ENCODE measurements at places on chromosomes 5 and 9.

DNA sequence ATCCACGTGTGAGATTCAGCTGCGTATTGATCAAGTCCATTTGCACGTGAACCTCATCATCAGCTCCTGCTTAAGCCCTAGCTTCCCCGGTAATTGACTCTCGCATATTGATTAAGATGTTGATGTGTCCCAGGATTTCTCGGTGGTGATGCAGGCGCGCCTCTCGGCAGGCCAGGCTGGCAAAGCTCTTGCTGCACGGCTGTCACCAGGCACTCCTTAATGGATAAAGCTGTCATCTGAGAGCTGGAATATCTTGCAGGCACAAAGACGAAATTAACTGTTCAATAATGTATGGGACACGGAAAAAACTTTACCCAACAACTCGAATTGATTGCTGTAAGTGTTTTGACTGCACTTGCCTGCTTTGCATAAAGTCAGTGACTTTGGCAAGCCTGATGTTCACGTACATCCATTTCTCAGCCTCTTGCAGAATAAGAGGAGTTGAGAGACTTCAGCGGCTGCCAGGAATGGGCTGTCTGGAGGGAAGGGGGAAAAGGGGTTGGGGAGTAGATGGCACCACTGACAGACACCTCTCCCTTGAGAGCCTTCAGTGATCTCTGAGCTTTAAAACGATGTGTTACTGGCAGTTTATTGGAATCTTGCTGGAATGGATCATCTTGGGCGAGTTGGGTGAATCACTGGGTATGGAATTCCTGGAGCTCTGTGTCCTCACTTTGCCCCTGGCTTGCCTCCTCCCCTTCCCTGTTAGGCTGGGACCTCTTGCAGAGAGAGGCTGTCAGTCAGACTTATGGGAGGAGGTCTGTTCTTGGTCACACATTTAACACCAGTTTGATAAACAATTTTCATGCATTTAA is 650.3 kb downstream of the CCDC171 start:
- DNase-seq: no peak

- peak; percentile 63 for DNase-seq
These were observed 156.4 kb upstream of the RASEF start for GRCh38 chr9:83219154-83219923.

- DNase-seq: no peak
These were observed 3.4 kb downstream of the MATR3 start for GRCh38 chr5:139296862-139297326.

- no peak for DNase-seq
These were observed 1.0 kb downstream of the EGR1 start for GRCh38 chr5:138466125-138466899.

- no peak for DNase-seq
These were observed 74.9 kb downstream of the CAMK4 start for GRCh38 chr5:111299067-111299481.

GRCh38 chr5:157253547-157253946 is 12.4 kb upstream of the CYFIP2 start:
- DNase-seq: no peak

GRCh38 chr5:150603491-150603890 is 37.0 kb upstream of the SYNPO start:
- DNase-seq: no peak

- DNase-seq: no peak
These were observed 106.6 kb upstream of the ANKRD55 start for GRCh38 chr5:56339732-56340131.

- DNase-seq: no peak
These were observed 114.6 kb downstream of the FAM170A start for GRCh38 chr5:119743927-119744326.

DNA sequence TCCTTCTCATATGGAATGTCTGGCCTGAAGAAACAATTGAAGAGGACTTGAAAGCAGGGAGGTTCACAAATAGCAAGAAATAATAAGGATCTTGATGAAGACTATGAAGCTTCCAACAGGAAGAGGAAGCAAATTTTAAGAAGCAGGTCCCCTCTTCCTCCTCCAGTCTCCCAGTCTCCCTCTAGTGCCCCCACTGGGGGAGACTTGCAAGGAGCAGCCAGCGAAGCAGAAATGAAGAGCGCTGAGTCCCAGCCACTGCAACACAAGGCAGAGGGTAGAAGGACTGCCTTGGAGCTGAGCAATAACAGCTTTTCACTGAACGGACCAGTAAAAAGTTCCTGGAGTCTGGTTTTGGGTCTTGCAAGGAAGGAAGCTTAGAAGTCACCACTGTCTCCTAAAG is 32.6 kb upstream of the ACO1 start:
- DNase-seq: no peak

GRCh38 chr5:151724360-151724759 is 34.1 kb downstream of the ATOX1 start:
- no peak for DNase-seq

DNA sequence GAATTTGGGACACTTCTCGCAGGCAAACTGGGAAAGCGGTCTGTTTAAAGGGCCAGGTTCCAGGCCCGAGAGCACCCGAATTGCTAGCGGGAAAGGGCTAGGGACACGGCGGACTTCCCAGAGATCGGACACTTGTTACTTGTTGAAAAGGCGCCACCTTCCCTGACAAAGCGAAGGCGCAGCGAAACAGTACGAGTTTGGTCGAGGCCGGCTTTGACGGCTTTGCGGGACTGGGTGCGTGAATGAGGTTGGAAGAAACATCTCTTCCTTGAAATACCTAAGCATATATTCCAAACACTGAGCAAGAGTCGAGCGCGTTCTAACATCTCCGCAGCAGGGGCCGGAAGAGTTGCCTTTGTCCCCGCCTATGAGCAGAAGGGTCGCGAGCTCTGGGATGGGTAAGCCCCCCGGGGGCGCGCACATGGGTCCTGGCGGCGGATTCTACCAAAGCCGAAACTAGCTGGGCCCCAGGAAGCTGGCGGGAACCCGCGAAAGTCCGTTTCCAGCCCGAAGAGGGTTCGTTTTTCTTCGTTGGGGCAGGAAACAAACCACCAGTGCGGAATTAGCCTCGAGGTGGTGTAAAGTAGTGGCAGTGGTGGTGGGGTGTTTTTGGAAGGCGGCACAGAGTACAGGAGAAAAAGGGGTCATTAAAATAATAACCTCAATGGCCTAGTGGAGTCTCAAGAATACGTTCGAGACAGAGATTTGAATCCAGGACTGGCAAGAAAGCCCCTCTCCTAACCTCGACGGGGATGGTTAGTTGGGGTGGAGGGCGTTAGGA is 1.5 kb downstream of the GDNF start:
- DNase-seq: no peak

- DNase-seq: no peak
These were observed 36.8 kb upstream of the UBAC1 start for GRCh38 chr9:135998016-135998380.

DNA sequence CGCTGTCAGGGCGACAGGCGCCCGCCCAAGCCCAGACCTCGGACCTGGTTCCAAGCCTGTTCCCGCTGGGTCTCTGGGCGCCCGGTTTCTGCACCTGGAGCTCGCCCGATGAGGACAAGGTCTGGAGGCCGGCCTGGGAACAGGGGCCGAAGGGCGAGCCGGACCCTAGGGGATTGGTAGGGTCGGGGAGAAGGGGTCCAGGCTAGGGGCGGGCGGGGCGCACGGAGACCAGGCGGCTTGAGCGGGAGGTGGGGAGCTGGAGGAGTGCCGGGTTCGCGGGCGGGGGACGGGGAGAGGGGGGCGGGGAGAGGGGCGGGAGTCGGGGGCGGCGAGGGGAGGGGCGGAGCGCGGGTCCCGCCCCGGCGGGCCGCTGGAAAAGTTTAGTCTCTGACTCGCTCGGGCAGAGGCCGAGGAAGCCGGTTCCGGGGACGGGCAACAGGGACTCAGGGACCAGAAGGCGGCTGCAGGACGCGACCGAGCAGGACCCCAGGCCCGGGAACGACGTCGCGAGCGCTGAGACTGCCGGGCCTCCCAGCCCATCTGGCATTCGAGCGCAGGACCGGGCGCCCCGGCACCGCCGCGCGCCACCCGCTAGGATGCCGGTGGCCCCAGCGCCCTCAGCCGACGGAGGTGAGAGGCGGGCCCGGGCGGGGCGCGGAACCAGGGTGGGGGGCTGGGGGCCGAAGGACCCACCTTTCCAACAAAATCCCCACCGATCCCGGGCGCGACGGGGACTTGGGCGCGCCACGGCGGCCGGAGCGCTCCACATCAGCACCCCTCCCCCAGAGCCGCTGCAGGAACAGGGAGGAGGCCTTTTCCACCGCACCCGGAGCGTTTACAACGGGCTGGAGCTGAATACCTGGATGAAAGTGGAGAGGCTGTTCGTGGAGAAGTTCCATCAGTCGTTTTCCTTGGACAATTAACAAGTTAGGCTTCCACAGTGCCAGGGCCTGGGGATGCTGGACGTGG is at the start of gene S1PR3:
TSS of gene S1PR3 (plus strand) at position 403 of the 969 bp plus-strand sequence. CDS start 9,733 bp downstream, outside the sequence.
- DNase-seq: no peak

GRCh38 chr5:67211926-67212325 is 15.3 kb upstream of the CD180 start:
- DNase-seq: no peak

DNA sequence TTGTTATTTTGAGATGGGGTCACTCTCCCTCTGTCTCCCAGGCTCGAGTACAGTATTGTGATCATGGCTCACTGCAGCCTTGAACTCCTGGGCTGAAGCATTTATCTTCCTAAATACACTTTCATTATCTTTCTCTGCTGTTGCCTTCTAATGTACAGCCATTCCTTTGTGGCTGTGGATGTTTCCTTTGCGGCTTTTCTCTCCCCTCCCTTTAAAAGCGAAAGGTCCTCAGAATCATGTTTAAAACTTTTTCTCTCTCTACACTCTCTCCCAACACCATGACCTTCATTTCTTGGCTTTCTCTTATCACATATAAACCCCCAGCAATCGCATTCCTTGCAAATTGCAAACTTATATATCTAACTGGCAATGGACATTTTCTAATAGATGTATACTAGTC is 1.6 kb downstream of the IFNA2 start:
- no peak for DNase-seq

- DNase-seq: peak; percentile 82
These were observed at the start of gene POMT1 for GRCh38 chr9:131502781-131503625. Gene POMT1 (plus strand): TSS chr9:131502918. CDS start chr9:131504219, 1,301 bp downstream.

DNA sequence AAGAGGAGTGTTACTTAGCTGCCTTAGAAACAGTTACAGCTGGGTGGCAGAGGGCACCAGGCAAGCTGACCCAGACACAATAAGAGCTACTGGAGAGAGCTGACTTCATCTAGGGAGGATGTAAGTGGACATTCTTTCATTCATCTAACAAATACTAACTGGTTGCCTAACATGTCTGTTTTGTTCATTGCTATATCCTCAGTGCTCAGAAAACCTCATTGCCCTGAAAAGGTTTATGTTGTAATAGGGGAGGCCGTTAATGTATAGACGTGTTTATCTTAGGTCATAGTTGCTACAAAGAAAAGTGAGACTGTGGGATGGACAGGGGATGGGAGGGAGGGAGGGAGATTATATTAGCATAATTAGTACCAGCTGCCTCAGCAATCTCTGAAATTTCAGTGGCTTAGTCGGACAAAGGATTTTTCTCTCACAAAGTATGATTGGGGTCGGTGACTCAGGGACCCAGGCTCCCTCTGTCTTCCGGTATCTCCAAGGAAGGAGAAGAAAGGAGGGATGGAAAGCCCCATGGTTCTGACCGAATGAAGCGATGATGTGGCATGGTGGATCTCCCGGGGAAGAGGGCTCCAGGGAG is 2.6 kb upstream of the SNX18 start:
- DNase-seq: no peak

DNA sequence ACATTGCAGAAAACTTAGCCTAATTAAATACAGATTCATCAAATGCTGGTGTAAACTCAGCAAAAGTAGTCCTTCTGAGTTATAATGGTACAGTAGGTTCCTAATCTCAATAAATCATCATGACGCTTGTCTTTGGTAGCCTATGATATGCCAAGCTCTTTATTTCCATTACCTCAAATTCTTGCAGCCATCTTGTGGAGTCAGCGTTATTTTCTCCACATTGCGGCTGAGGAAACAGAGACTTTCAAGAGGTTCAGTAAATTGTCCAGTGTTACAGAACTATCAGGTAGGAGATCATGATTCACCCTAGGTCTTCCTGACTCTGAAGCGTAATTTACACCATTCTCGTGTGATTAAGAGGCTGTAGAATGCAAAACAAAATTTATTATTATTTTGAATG is 237.2 kb downstream of the PCSK5 start:
- no peak for DNase-seq

DNA sequence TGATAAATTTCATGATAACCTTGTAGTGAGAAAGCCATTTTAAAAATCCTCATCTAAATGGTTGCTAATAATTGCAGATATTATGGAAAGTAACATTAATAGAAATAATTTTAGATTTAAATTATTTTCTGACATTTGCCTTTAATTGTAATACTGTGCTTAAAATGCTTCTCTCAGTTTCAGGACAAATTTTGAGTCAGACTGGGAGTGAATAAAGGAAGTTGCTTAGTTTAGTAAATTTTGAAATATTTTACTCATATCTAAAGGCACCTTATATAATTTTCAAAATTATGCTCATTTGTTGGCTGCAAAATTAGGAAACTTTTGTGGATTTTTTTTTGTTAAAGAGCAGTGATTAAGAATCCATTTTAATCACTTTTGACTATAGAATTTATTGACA is 93.8 kb downstream of the CSNK1G3 start:
- DNase-seq: no peak

- no peak for DNase-seq
These were observed 54.6 kb upstream of the S1PR3 start for GRCh38 chr9:88936668-88937067.

GRCh38 chr9:3014178-3014577 is 170.3 kb upstream of the PUM3 start:
- DNase-seq: no peak

- DNase-seq: no peak
These were observed 369.6 kb upstream of the SEMA6A start for GRCh38 chr5:116944183-116944582.

- no peak for DNase-seq
These were observed 140.8 kb downstream of the TSSK1B start for GRCh38 chr5:113293975-113294310.

- no peak for DNase-seq
These were observed 66.7 kb downstream of the TRIO start for GRCh38 chr5:14209836-14210235.

- no peak for DNase-seq
These were observed 42.1 kb downstream of the CXXC5 start for GRCh38 chr5:139690064-139690802.

- no peak for DNase-seq
These were observed 29.8 kb downstream of the DAB2 start for GRCh38 chr5:39394946-39395345.

DNA sequence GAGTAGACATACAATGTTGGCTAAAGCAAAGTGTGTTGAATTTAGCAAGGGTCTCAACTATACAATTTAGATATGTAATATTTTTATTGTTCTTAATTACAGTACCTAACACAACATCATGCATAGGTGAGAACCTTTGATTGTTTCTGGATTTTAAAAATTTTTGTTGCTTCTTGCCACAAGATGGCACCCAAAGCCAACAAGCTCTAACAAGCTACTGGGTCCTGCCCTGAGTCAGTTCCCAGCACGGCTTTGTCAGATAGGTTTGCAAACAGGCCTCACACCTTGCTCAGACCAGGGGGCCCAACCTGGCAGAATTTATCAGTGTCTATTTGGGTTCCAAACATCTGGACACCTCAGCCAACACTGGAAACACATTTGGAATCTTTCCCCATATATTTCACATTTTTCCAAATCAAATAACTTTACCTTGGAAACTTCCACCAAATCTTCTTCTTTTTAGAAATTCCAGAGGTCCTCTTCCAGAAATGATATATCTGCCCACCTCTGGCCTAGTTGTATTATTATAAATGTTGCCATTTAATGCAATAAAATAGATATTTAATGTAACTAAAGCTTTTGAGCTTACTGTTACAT is 49.5 kb upstream of the EGFLAM start:
- no peak for DNase-seq

- no peak for DNase-seq
These were observed 71.8 kb upstream of the PPARGC1B start for GRCh38 chr5:149658299-149658698.

GRCh38 chr5:125376059-125376641 is 629.7 kb upstream of the ZNF608 start:
- peak; percentile 23 for DNase-seq

All from NCI-H1417 treated with DMSO at 0.1 percent for 48 hours (cell line).